G401 (cell line): ENCODE measurements at places on chromosomes 12 and 14. TPM values are rescaled to one million over a fixed set of nuclear protein-coding genes. Genes with fewer than 3 reads are reported as not detected.

GRCh38 chr12:55720894-55721444 lies 776 bp downstream of the RDH5 start:
- DNase-seq = peak; percentile 52

DNA sequence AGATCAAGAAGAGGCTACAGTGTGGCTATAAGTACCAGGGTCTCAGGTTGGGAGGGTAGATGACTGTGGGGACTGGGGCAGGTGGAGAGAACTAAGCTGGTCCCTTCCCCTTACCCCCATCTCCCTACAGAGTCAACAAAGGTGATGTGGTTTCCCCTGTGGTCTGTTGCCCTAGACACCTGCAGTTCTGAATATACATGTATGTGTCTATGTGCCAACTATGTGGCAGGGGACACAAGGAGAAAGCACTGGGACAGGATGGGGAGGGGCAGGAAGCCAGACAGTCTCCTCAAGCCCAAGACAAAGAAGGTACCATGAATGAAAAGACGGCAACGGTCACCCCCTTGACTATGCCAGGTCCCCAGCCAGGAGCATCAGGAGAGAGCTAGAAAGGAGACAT lies 4.5 kb upstream of the HDAC7 start:
- no peak for DNase-seq

GRCh38 chr12:68439368-68440045 lies 107.3 kb upstream of the MDM1 start:
- no peak for DNase-seq

- DNase-seq = no peak
These were observed 11.2 kb upstream of the RNU6-7 start for GRCh38 chr14:32190673-32191072.

DNA sequence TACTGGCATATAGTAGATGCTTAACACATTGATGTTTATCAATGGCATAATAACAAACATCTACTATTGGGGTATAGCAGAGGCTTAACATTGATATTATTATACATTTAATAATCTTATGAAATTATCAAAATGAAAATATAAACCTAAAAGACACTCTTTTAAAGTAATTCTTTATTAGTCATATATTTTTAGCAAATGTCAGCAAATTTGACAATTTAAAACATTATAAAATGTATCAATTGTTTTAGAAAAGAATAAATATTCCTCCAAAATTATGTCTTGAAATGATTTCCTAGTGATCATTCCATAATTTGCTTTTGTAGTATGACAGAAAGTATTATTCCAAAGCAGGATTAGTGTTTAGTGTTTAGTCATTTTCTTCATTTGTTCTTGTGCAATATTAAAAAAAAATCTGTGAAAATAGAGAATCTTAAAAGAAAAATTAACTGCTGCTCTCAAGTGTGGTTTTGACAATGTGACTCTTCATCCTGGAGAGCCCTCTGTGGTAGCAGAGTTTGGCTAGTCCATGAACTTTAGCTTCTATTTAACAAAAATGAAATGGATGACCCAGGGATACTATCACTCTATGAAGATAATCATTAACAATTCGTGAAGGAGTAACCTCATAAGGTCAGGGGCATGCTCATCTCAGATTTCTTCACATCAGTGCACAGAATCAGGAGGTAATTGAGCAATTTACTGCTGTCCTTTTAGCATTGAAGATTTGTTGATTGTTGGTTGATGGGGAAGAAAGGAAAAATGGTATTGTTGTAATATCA lies 1018.5 kb downstream of the LRFN5 start:
- no peak for DNase-seq

DNA sequence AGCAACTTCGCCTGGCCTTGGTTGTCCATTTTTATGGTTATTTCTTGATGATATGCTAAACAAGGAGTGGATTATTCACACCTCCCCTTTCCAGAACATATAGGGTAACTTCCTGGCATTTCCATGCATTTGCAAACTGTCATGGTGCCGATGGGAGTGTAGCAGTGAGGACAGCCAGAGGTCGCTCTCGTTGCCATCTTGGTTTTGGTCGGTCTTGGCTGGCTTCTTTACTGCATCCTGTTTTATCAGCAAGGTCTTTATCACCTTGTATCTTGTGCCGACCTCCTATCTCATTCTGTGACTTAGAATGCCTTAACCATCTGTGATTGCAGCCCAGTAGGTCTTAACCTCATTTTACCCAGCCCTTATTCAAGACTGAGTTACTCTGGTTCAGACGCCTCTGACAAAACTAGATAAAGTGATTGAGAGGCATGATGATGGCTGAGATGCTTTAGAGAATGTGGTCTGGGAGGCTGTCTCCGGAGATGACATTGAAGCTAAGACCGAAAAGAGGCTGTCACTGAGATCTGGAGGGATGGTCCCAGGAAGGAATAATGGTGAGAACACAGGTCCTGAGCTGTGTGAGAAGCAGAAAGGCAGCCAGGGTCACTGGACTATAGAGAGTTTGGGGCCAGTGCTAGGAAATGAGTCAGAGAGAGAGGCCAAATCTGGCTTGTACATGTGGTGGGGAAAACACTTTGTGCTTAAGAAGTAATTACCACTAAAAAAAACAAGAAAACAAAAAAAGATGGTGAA lies 2.9 kb downstream of the GLT1D1 start:
- DNase-seq = no peak

GRCh38 chr14:26394150-26394810 lies 203.6 kb downstream of the NOVA1 start:
- peak; percentile 83 for DNase-seq

GRCh38 chr12:128830505-128830893 lies 6.7 kb upstream of the SLC15A4 start:
- no peak for DNase-seq

DNA sequence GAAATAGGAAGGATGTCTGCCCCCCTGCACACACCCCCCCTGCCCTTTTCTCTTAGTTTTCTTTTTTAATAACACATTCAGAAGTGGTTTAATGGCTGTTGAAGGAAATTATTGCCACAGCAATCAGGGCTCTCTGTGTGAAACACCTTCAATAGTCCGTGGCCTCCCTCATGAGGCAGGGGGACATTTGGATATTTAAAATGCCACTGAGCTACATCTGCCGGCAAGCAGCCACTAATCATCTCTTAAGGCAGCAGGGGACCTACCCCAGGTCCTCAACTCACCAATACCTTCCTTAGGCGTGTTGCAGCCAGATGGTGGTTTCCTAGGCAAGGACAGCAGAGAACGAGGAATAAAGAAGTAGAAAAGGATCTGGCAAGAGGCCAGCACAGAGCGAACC lies 283.2 kb downstream of the TTC8 start:
- peak; percentile 45 for DNase-seq

DNA sequence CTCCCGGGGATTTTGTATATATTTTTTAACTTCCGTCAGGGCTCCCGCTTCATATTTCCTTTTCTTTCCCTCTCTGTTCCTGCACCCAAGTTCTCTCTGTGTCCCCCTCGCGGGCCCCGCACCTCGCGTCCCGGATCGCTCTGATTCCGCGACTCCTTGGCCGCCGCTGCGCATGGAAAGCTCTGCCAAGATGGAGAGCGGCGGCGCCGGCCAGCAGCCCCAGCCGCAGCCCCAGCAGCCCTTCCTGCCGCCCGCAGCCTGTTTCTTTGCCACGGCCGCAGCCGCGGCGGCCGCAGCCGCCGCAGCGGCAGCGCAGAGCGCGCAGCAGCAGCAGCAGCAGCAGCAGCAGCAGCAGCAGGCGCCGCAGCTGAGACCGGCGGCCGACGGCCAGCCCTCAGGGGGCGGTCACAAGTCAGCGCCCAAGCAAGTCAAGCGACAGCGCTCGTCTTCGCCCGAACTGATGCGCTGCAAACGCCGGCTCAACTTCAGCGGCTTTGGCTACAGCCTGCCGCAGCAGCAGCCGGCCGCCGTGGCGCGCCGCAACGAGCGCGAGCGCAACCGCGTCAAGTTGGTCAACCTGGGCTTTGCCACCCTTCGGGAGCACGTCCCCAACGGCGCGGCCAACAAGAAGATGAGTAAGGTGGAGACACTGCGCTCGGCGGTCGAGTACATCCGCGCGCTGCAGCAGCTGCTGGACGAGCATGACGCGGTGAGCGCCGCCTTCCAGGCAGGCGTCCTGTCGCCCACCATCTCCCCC lies 777 bp downstream of the ASCL1 start:
- DNase-seq = no peak

GRCh38 chr12:89352492-89353187 lies at the start of gene DUSP6:
Gene DUSP6 (minus strand): TSS chr12:89352501. CDS start chr12:89352039, 462 bp downstream.
- peak; percentile 91 for DNase-seq

SYNDIG1L gene
- total RNA-seq = not detected in 2 replicates

ENDOU gene
- total RNA-seq = 1.9 TPM in 1 of 2 replicates, not detected in the other
